ENCODE measurements at places on chromosomes 4 and X.

GRCh38 chr4:93617606-93618005 lies 210.9 kb upstream of the ATOH1 start:
- no peak for DNase-seq

- peak; percentile 69 for DNase-seq
Observed at GRCh38 chr4:74675673-74676279, 118.5 kb downstream of the BTC start.

DNA sequence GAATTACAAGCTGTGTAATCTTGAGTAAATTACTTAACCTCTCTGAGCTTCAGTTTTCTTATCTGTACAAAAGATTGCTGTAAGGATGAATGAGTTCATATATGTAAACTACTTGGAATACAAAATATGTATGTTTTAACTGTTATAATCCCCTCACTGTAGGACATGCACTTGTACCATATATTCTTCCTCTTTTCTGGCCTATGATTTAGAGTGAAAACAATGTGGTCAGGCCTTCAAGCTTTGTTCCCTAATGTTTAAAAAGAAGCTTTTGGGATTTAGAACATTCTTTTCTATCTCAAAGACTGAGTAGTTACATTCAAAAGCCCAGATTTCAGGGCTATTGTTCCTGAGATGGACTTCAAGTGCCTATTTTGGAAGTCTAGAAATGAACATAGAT lies 26.7 kb upstream of the GPRIN3 start:
- DNase-seq, result no peak

DNA sequence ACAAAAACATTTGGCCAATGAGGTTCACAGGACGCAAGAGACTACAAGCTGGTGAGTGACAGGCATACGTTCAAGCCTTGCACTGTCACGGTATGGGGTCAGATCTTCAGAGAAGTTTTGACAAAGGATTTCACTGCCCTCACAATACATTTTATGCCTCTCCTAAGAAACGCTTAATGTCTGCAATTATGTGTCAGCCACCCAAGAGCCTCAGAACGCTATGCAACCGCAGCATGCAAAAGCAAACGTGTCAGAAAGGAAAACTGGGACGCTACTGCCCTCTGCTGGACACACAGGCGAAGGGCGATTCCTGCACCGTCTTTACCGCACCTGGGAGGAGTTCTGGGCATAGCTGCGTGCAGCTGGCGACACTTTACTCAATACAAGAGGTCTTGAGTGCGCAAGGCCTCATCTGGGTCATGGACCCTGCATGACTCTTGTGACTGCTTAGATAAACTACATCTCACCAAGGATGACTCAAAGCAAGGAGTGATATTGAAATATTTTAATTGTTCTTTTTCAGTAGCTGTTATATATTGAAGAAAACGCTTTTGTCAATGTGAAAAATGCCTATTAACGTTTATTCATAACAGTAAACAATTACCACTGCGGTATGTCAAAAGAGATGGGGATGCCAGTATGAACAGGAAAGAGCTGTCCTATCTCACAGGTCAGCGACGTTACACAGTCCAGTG lies 147.6 kb upstream of the FRG1 start:
- DNase-seq, result peak; percentile 29

GRCh38 chrX:93673869-93674271 lies at the start of gene FAM133A:
TSS of gene FAM133A (plus strand) at chrX:93674206. CDS start at chrX:93709420, 35,214 bp downstream.
- peak; percentile 53 for DNase-seq

DNA sequence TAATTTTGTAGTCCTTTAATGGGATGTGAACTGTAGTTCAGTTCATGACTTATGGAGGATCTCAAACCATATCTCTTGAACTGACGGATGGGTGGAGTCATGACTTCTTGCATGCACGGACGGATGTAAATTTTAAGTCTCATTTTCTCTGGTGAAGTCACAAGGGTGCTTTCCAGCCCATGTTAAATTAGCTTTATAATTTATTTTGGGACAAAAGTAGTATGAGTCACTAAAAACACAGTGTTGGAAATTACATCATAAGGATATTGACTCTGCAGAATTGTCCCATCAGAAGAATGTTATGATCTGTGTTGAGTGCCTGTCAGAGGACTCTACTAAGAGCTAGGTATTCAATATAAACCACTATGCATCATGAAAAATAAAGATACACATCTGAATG lies 6.8 kb upstream of the PAGE5 start:
- no peak for DNase-seq

GRCh38 chr4:94660614-94661013 lies 97.1 kb upstream of the BMPR1B start:
- DNase-seq, result no peak

DNA sequence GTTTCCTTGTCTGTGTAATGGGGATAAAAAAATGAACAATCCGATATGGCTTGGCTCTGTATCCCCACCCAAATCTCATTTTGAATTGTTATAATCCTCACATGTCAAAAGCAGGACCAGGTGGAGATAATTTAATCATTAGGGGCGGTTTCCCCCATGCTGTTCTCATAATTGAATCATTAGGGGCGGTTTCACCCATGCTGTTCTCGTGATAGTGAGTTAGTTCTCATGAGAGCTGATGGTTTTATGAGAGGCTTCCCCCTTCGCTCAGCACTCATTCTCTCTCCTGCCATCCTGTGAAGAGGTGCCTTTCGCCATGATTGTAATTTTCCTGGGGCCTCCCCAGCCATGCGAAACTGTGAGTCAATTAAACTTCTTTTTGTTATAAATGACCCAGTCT lies 633.5 kb downstream of the RAPGEF2 start:
- no peak for DNase-seq

DNA sequence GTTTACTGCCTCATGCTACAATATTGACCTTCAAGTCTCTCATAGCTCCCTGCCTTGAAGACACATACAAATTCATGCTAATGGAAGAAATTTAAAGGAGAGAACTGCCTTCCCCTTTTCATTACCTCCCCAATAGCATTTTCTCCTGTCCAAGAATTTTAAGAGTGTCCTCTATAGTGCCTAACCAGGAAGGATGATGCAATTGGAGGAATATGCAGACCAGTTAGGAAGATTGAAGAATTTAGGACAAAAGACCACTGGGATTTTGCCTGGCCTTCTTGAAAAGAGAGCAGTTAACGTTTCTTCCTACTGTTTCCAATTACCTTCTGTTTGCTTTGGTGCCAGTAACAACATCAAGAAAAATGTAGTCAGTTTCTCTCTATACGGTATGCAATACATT lies 443.9 kb downstream of the INPP4B start:
- DNase-seq, result no peak

DNA sequence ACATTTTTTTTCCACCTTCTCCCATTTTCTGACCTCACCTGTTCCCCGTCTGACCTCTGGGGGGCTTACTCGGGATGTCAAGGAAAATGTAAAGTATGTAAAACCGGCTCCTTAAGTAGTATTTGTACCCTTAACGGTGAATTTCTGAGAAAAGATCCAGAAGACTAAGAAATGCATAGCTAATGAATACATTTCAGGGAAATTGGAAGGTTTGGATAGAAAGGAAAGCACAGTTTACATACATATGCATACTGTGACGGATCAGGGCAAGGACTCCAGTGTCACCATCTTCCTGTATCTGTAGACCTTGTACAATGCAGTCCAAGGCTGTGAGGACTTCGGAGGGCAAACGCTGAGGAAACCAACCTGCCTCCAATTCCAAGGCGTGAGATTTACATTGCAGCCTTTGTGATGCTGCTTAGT lies 2185.9 kb upstream of the TENM3 start:
- no peak for DNase-seq

GRCh38 chr4:132123870-132124623 lies 1025.0 kb upstream of the PCDH10 start:
- peak; percentile 4 for DNase-seq

GRCh38 chr4:151641983-151642382 lies 118.8 kb downstream of the GATB start:
- no peak for DNase-seq

DNA sequence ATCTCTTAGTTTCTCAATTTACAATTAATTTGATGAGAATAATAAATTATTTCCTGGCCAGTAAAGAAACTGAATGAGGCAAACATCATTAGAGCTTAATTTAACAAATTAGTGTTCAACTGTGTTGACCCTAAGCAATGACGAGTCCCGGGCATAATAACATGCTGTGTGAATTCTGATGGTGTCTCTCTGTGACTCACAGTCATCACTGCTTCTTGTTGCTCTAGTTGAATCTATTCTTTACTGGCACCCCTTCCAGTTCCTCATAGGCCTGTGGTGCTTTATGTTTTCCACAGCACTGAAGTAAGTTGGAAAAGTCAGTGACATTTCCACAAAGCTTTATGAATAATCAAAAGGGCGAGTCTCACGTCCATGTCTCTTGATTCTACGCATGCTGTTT lies 57.7 kb upstream of the SLC7A11 start:
- no peak for DNase-seq

GRCh38 chrX:153387987-153388721 lies 13.0 kb downstream of the PNMA6E start:
- DNase-seq, result no peak

GRCh38 chrX:135698924-135699323 lies 14.5 kb upstream of the CT45A1 start:
- DNase-seq, result no peak

GRCh38 chr4:168515222-168516011 lies 18.6 kb downstream of the PALLD start:
- no peak for DNase-seq

DNA sequence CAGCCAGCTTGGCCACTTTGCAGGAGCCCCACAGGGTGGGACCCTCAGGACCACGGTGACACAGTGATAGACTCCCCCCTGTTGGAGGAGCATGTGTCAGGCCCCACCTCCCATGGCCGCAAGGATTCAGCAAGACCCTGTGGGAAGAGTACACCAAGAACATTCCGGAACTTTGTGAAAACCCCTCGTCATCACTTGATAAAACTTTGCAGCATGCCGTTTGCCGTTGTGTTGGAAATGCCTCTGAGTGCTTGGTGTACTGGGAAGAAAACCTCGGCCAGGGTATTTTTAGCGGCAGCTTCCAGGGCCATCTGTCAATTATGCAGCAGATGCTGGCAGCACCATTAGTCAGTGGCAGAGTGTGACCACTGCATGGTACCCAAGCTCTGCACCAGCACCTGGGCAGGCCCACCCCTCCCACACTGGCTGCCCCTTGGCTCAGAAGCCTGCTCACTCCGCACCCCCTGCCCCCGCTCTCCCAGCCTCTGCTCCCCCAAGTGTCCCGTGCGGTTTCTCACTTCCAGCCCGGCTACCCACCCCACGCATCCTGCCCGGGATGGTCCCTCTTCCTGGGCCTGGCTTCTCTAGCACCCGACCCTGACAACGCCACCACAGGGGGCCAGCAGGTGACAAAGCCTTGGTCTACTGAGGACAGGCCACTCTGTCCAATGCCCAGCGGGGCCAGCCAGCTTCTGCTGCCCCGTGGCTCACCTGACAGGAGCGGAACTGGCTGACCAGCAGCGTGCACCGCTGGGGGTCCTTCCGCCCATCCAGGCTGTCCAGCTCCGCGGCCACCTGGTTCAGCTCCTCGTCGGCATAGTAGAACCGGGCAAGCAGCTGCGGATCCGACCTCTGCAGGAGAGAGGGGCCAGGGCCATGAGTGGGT lies 65.0 kb downstream of the ZFYVE28 start:
- DNase-seq, result no peak

DNA sequence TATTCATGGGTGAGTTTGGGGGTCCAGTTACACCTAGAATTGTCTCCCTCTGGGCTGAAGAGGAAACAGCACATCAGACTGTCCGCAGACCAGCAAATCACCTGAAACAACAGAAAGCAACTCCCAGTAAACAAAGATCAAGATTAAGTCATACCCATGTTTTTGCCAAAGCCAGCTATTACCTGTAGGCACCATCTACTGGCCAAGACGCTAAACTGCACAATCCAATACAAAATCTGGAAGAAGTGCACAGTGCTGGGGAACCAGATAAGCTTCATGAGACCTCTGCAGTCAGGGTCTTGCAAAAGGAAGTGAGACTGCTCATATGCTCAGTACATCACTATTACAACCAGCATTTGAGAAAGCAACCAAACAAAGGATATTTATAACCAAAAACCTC lies 157.5 kb upstream of the ITM2A start:
- DNase-seq, result no peak

- no peak for DNase-seq
Observed at GRCh38 chr4:1462009-1462767, 55.9 kb upstream of the NKX1-1 start.

- peak; percentile 33 for DNase-seq
Observed at GRCh38 chr4:122673252-122673651, 52.4 kb upstream of the IL21 start.

DNA sequence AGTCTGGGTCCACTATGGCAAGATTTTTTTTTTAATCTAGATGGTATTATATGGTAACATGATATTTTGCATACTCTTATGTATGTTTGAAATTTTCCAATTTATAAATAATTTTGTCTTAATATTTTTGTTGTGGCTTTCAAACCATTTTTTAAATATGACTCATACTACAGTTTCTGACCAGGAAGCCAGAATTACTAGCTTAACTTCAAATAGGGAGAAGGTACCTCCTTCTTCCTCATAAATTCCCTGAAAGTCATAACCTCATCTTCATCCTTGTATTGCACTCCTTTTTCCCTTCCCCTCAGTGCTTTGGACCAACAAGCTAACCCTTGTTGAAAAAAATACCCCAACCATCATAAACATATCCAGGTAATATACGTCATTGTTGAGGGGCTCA lies 21.6 kb downstream of the ARAP2 start:
- peak; percentile 26 for DNase-seq

DNA sequence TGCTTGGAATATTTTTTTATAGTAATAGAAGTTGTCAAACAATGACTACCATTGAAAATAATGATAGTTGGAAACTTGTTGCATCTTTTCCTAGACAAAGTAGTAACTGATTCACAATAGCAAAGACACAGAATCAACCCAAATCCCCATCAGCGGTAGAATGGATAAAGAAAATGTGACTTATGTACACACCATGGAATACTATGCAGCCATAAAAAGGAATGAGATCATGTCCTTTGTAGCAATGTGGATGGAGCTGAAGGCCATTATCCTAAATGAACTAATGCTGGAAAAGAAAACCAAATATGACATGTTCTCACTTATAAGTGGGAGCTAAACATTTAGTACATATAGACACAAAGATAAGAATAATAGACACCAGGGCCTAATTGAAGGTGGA lies 49.7 kb downstream of the ATP10D start:
- DNase-seq, result no peak

GRCh38 chrX:119682019-119682989 lies 10.7 kb downstream of the SEPTIN6 start:
- DNase-seq, result no peak

DNA sequence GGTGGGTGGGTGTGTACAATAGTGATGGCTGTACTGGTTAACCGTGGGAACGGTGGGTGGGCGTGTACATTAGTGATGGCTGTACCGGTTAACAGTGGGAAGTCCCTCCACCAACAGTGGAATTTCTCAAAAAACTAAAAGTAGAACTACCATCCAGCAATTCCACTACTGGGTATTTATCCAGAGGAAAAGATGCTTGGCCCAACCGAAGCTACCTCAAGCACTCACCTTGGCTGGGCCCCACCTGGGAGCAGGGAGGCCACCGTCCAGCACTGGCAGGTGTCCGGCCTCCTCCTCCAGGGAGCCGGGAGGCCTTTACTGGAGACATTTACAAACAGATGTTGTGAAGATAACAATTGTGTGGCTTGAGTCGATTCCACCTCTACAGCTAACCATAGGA lies 6.0 kb upstream of the MAEA start:
- no peak for DNase-seq

All from amniotic epithelial cell (primary cell).